Nasal cavity respiratory epithelium epithelial cell of viscerocranial mucosa (primary cell): ENCODE measurements at places on chromosomes 1 and 21. TPM values are rescaled to one million over a fixed set of nuclear protein-coding genes. Genes with fewer than 3 reads are reported as not detected.

The CRYBG2 gene
- total RNA-seq, result 52.6 and 55.7 TPM in 2 replicates

The CD1E gene
- total RNA-seq, result not detected in 2 replicates

The SPRR2A gene
- 4.8 and 25.3 TPM in 2 replicates for total RNA-seq

The GPR52 gene
- 0.34 and 0.78 TPM in 2 replicates for total RNA-seq

The CPTP gene
- total RNA-seq, result 19.8 and 32.1 TPM in 2 replicates

The CXADR gene
- total RNA-seq, result 56.7 and 72.5 TPM in 2 replicates
